ENCODE measurements at places on chromosomes 7 and 10.
A peak's percentile ranks its signal among the peaks of the same experiment; 100 is the strongest.

DNA sequence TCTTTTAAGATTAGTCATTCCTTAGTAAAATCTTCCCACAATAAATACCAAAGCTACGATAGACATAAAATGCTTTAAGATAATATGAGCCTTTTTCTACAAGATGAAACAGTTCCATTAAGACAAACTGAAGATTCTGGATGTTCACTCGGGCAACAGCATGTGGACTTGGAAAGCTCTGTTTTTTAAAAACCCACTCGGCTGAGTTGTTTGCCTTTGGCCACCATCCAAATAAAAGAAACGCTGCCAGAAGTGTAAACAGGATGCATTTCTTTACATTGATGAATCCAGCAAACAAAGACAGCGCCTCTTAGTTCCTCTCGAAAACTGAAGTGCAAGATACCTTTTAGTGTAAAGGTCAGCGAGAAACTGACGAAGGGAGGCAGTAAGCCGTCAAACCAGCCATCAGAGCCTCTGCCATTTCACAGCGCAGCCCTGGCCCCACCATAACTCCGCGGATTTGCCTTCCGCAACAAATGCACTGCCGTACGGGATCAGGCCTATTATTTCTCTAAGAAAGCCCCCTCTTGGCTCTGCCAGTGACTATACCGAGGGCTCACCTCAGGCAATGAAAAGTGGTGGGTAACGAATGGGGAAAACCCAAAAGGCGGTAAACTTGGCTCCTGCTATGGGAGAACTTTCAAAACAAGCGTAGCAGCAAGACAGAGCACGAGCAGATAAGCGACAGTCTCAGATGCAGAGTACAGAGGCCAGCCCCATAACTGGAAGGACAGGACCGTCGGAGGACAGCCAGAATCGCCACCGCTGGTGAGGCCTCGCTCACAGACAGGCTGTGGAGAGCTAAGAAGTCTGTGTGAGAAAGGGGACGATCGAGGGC is 41.4 kb downstream of the GNA12 start:
- DNase-seq = no peak

DNA sequence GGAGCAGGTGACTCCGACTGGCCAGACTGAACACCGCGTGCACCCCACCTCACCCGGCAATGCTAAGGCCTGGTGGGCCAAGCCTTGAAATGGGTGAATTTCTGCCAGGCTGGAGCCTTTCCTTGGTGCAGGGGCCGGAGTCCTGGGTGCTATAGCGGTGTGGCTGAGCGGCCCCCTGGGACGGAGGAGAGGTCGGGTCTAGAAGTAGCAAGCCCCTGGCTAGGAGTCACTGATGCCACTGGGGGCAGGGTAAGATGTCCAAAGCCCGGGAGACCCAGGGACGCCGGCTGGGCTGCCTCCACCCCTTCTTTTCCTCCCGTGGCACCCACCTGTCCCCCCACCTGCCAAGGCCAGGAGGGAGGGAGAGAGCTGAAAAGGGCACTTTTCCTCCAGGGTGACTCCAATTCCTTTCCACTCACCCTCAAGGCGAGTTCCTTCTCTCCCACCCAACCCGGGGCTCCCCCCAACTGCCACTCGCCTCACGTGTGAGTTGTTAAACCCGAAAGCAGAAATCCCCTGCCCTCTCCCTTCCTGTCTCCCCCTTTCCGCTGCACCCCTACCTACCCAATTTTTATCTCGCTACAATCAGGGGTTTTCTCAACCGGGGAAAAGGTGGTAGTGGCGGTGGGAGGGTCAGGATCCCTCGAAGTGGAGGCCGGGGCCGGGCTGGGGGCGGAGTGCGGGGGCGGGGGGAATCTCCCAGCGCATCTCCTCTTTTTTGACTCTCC is 6.0 kb upstream of the GATA3 start:
- no peak for DNase-seq

GRCh38 chr10:89494575-89494974 is 40.8 kb downstream of the SLC16A12 start:
- DNase-seq = no peak

DNA sequence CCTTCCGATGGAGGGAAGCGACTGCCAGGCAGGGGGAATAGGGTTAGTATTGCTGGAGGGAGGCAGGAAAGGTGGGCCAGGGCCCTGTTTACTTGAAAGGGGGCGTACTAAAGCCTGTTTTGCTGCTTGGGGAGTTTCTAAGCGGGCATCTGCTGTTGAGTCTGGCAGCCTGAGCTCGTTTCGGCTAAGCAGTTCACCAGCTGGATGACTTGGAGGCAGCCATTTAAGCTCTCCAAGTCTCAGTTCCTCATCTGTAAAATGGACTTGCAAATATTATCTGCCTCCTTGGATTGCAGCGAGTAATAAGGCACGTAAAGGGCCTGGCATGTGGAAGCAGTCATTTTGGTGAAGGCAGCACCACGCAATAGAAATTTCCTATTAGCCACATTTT is 44.0 kb downstream of the LDB3 start:
- peak; percentile 22 for DNase-seq

DNA sequence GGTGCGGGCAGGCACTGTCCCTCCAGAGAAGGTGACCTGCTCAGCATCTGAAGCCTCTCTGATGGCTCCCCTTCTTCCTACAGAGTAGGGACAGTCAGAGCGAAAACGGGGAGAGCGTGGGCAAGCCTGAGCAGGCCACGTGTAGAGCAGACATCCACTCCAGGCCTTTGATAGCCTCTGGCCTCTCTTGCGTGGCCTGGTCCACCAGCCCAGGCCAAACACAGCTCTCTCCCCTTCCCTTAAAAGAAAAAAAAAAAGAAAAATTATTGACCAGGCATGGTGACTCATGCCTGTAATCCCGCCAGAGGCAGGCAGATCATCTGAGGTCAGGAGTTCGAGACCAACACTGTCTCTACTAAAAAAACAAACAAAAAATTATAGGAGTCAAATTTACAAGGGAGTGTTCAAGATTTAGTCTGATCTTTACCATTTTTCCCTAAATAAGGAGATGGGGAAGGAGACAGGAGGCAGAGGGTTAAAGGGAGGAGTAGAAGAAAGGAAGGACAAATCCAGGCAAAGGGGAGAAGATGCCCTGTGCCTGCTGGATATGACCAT is 84.8 kb downstream of the PLXNA4 start:
- DNase-seq = no peak

GRCh38 chr10:5461914-5462840 is 37.2 kb downstream of the CALML5 start:
- DNase-seq = peak; percentile 61

DNA sequence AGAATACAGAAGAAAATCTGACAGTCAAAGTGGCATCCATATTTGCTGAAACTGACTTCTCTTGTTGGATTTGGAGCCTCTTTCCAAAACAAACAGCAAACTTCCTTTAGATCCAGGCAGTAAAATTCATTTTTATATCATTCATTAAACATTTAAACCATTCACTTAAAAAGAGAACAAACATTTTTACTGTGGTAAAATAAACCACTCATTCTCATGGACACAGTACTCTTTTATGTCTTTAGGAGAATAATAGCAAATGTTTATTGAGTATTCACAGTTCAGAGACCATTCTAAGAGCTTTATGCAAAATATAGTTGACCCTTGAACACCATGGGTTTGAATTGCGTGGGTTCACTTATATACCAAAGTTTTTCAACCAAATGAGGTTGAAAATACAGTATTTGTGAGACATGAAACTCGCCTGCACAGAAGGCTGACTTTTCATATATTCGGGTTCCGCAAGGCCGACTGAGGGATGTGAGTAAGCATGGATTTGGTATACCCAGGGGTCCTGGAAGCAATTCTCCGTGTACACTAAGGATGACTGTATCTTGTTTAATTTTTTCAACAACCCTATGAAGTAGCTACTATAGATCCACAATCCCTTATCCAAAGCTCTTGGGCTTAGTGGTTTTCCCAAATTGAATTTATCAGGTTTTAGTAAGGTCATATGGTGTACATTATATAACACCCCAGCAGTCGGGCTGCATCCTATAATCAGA is 49.1 kb downstream of the ATXN7L1 start:
- no peak for DNase-seq

GRCh38 chr10:79084012-79084971 is 15.5 kb downstream of the ZMIZ1 start:
- DNase-seq = peak; percentile 91

DNA sequence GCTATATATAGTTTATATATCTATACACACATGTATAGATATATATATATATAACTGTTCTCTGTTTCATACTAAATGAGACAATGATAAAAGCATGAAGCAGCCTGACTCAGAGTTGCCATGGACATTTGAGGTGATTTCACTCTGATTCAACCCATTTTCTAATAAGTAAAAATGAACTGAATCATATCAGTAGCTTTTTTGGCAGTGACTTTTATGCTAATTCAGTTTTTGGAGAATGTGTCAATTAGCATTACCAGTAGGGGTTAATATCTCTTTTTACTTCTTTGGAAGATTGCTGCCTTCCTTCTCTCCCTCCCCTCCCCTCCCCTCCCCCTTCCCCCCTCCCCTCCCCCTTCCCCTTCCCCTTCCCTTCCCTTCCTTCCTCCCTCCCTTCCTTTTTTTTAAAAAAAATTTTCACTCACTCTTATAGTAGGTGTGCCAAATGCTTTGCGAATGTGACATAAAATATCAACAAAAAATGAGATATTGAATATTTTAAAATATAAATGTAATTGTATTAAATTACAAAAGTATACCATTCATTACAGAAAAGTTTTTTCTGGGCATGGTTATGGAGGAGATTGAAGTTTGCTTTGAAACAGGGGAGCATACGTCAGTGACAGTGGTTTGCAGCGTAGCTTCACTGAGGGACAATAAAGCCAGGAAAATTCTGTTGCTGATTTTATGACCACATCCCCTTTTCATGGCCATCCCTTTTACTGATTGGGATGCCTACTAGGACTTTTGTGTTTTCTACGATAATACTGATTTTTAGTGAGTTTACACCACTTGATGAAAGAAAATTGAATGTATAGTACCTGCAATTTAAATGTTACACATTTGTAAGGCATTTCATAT is 64.0 kb upstream of the KLF6 start:
- peak; percentile 63 for DNase-seq

DNA sequence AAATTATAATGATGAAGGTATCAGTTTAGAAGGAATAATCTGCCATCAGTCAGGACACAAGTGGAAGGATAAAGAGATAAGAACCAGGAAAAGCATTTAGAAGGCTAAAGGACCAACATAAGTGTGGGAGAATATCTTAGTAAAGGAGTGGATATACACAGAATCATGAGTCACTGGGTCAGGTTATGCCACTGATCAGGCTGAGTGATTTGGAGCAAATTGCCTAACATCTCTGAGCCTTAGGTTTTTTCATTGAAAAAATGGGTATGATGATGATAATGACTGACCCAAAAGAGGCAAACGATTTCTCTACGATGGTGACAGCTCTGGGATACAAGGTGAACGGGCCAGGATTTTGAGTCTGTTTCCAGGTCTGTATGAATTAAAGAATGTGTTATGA is 2.8 kb upstream of the CUL1 start:
- no peak for DNase-seq

- peak; percentile 58 for DNase-seq
These were observed 46.8 kb downstream of the HIPK2 start for GRCh38 chr7:139730746-139731612.

DNA sequence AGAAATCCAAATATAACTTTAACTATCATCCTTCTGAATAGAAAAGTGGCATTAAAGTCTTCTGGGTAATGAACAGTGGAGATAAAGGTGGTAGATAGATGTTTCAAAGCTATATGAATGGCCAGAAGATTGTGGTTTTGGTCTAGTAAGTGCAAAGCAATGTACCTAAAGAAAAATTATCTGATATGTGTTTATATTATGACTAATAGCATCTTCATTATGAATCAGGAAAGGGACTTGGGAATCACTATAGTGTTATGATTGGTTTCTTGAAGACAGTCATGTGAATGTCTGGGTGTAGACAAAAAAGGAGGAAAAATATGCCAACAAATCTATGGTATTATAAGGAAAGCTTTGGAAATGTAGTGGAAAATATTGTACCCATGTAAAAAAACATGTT is 3.0 kb downstream of the ZNF518A start:
- no peak for DNase-seq

DNA sequence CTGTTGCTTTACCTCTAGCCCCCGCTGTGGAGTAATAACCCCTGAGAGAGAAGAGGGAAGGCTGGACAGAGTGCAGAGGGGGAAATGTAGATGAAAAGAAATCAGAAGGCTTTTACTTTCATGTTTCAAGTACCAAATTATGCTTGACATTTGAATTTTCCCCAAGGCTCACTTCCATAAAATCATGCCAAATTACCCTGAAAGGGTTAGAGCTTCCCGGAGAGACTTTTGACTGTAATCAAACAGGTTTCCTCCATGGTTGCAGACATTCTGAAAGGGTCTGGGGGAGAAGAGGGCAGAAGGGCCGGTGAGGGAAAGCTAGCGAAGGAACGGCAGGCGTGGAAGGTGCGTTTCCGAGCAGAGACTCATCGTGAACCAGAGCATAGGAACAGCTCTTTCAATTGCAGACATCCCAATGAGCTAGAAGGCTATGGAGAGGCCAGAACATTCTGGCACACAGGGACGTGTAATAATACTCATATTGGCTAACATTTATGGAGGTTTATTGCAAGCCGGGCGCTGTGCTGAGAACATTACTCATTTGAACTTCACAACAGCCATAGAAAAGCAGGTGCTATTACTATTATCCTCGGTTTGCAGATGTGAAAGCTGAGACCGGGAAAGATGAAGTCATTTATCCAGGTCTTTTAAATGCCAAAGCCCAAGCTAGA is 620.8 kb upstream of the AUTS2 start:
- no peak for DNase-seq

GRCh38 chr7:88350118-88350517 is 43.4 kb upstream of the STEAP4 start:
- no peak for DNase-seq

DNA sequence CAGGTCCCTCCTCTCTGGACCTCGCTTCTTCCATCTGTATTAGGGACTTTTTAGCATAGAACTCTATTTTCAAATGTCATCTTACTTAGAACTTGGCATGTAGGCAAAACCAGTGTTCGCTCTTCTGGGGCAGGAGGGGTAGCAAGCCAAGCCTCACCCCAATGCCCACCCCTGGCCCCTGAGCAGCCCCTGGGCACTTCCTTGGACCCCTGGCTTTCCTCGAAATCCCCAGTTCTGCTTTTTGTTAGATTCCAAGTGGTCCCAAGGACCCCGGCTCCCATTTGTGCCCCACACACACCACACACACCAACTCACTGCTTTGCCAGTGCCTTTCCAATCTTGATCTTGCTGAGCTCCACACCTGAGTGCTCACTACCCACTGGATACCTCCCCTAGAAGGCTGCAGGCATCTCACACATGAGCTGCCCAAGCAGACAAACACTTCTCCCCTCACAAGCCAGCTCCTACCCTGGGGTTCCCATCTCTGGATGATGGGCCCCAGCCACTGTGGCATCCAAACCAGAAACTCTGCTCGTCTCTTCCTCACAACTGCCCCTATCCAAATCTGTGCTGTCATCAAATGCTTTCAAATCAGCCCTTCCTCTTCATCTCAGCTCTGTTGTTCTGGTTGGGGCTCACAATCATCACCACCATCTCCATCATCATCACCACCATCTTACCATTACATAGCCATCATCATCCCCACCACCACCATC is 167.9 kb upstream of the ZMIZ1 start:
- no peak for DNase-seq

Measured in AG10803 (cell line).